ENCODE measurements at places on chromosomes 11 and 22.
A peak's percentile ranks its signal among the peaks of the same experiment; 100 is the strongest.

DNA sequence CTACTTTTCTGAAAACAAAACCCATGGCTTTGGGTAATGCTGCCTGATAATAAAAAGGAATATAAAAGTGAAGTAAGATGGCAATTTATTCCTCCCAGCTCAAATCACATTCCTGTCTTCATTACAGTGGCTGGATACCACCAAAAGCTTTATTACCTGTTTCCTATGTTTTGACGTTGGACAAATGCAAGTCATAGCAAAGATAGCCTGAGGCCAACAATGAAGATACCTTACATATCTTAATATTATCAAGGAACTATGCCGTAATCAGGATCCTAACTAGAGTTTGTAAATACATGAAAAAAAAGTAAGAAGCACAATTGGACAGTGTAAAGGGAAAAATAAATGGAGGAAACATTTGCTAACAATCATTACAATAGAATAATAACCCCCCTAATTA lies 202.4 kb downstream of the SOX6 start:
- peak; percentile 9 for DNase-seq

- no peak for DNase-seq
Observed at GRCh38 chr22:43014316-43014868, 557 bp downstream of the PACSIN2 start.

- DNase-seq = no peak
Observed at GRCh38 chr22:33909911-33910310, 10.4 kb downstream of the LARGE1 start.

DNA sequence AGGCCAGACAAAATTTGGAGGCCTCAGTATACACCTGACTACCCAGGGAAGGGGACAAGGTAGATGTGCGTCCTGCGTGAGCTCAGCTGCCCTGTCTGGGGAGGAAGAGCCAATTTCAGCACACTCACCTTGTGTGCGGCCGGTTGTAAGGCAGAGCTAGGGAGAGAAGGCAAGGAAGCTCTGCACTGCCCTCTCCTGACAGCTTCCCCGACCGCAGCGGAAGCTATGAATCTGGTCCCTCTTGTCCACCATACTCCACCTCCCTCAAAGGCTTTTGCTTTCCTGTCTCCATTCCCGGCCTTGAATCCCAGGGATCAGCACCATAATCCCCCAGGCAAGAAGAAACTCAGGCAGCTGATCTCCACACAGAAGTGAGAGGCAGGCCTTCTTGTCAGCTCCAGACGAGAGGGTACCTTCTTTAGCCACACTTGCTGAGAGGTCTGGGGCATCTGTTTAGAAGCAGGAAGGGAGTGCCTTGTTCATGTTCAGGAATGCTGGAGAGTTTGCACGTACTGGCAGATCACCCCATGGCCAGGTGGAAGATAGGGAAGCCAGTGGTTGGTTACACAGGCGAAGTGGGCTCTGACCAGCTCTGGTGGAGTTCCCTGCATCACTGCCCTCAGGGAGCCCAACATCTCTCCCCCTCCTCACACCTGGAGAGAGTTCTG lies 62.5 kb downstream of the FEZ1 start:
- peak; percentile 60 for DNase-seq

GRCh38 chr22:48939441-48940265 lies 888.0 kb downstream of the BRD1 start:
- DNase-seq = no peak

GRCh38 chr11:612201-612960 lies 3.4 kb downstream of the IRF7 start:
- no peak for DNase-seq

- no peak for DNase-seq
Observed at GRCh38 chr22:39474351-39475111, 17.7 kb downstream of the MGAT3 start.

- DNase-seq = no peak
Observed at GRCh38 chr22:49972163-49973017, 11.8 kb downstream of the PIM3 start.

- peak; percentile 68 for DNase-seq
Observed at GRCh38 chr11:12792590-12792989, 118.4 kb downstream of the TEAD1 start.

- no peak for DNase-seq
Observed at GRCh38 chr11:12469451-12469850, 92.1 kb downstream of the PARVA start.
